Adrenal gland (tissue), 19 donors: ENCODE measurements at places on chromosomes 13 and 19. TPM values are rescaled to one million over a fixed set of nuclear protein-coding genes. Genes with fewer than 3 reads are reported as not detected.

DNA sequence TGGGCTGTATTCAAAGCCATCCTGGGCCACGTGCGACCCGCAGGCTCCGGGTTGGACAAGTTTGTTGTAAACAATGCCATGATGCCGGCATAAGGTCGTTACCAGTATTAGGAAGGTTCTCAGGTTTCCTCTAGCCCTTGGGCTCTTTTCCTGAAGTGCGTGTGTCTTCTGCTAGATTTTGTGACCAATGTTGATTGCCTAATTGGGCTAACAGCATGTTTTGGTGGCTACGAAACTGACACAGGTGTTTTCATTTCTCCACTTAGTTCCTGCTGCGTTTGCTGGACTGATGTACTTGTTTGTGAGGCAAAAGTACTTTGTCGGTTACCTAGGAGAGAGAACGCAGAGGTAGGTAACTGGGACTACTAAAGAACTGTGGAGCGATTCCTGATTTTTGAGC, 20.3 kb downstream of the ALOX5AP start:
- H3K36me3 ChIP-seq = no peaks in the 10 kb centered on the region
- peaks cover 4% of the 10 kb centered on the region for H3K4me1 ChIP-seq
- no peak overlapping the region for H3K4me3 ChIP-seq
- H3K27ac ChIP-seq = no peak overlapping the region
- no peaks in the 10 kb centered on the region for H3K27me3 ChIP-seq

GRCh38 chr19:1492474-1493006, 1.6 kb downstream of the REEP6 start:
- no peak for DNase-seq
- peaks cover 29% of the 10 kb centered on the region for H3K4me1 ChIP-seq
- H3K27ac ChIP-seq = no peak overlapping the region
- no peaks in the 10 kb centered on the region for H3K36me3 ChIP-seq

DNA sequence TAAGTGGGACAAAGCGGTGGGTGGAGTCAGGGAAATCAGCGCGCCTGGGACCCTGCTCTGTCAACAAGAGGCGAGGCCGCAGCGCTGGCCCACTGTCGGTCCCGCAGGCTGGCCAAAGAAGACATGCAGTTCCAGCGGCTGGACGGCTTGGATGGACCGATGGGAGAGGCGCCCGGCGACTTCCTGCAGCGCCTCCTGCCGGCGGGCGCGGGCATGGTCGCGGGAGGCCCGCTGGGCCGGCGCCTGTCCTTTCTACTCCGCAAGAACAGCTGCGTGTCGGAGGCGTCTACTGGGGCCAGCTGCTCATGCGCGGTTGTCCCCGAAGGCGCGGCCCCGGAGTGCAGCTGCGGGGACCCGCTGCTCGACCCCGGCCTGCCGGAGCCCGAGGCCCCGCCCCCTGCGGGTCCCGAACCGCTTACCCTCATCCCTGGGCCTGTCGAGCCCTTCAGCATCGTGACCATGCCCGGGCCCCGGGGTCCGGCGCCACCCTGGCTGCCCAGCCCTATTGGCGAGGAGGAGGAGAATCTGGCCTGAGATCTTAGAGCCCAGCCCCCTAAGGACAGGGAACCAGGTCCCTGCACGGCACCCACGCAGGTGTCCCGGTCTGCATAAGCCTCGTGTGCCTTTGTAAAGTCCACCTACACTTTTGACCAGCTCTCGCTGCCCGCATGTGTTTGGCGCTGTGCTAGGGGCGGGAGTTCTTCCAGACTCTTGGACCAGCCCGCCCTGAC, 6.1 kb downstream of the BEST2 start:
- no peaks in the 10 kb centered on the region for H3K36me3 ChIP-seq
- no peak overlapping the region for H3K27ac ChIP-seq
- H3K4me3 ChIP-seq = no peak overlapping the region
- H3K27me3 ChIP-seq = no peaks in the 10 kb centered on the region
- H3K4me1 ChIP-seq = peaks cover 9% of the 10 kb centered on the region

DNA sequence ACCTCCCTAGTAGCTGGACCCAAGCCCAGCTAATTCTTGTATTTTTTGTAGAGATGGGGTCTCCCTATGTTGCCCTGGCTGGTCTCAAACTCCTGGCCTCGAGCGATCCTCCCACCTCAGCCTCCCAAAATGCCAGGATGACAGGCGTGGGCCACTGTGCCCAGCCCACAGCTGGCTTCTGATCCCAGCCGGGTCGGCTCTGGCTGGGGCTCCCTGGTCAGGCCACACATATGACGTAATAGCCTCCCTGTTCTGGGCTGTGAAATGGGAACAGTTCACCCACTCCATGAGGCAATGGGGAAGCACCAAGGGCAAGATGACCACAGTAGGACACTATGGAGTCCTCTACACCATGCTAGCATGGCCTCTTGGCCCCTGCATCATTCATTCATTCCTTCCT, 41.1 kb downstream of the TINCR start:
- no peak overlapping the region for H3K4me3 ChIP-seq
- H3K27ac ChIP-seq = no peak overlapping the region
- H3K4me1 ChIP-seq = no peaks in the 10 kb centered on the region
- no peaks in the 10 kb centered on the region for H3K36me3 ChIP-seq

DNA sequence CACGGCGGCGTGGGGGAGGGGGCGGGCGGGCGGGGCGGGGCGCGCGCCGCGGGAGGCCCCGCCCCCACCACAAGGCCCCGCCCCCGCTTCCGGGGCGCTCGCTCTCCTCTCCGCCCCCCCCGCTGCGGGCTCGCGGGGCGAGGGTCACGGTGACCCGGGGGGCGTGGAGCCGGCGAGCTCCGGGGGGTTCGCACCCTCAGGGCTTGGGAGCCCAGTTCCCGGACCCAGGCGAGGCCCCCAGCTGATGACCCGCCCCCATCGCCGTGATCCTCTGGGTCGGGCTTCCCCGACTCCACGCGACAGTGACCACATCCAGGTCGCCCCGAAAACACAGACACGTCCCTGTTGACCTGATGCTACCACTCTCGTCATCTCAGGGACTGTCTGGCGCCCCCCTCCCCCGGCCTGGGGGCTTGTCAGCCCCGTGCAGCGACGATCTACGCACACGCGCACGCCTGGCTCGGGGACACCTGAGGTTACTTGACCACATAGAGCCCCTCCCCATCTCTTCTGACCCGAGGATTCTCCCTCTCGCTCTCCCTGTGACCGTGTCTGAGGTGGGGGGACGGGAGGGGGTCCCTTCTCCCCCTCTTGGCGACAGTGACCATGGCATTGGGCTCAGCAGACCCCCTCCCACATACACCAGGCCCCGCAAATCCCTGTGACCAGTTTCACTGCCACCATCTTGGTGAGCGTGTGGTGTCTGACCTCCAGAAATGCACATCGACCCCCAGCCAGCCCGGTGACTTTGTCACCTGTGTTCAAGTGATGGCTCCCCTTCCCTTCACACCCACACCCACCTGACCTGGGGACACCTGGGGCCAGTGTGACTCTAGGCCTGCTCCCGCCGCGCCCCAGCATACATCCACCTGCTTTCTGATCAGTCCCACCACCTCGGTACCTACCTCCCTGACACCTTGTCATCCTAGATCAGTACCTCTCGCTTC, 670 bp downstream of the MAP2K7 start:
- peak overlapping the region; percentile 91 for H3K4me3 ChIP-seq
- DNase-seq = peak; percentile 68
- no peaks in the 10 kb centered on the region for H3K36me3 ChIP-seq
- H3K27ac ChIP-seq = no peak overlapping the region
- H3K4me1 ChIP-seq = peaks cover 20% of the 10 kb centered on the region

FAAP24 gene
- total RNA-seq = 1.2 TPM

HIPK4 gene
- not detected for total RNA-seq
